ENCODE measurements at places on chromosomes 3 and 15. TPM values are rescaled to one million over a fixed set of nuclear protein-coding genes. Genes with fewer than 3 reads are reported as not detected.
A peak's percentile ranks its signal among the peaks of the same experiment; 100 is the strongest.

DNA sequence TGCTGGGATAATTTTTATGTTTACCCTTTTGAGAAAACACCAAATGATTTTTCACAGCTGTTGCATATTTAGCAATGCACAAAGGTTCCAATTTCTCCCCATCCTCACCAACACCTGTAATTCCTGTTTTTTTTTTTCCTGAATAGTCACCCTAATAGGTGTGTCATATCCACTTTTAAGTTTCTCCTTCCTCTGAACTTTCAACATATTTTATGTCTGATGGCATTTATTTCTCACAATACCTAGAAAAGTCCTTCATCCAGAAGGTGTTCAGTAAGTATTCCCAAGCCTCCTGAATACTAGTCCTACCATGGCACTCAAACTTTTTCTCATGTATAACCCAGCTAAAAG lies 1.5 kb downstream of the RPL24 start:
- no peak for DNase-seq

- DNase-seq = no peak
Measured at GRCh38 chr15:48481802-48482201, 150.6 kb downstream of the DUT start.

DNA sequence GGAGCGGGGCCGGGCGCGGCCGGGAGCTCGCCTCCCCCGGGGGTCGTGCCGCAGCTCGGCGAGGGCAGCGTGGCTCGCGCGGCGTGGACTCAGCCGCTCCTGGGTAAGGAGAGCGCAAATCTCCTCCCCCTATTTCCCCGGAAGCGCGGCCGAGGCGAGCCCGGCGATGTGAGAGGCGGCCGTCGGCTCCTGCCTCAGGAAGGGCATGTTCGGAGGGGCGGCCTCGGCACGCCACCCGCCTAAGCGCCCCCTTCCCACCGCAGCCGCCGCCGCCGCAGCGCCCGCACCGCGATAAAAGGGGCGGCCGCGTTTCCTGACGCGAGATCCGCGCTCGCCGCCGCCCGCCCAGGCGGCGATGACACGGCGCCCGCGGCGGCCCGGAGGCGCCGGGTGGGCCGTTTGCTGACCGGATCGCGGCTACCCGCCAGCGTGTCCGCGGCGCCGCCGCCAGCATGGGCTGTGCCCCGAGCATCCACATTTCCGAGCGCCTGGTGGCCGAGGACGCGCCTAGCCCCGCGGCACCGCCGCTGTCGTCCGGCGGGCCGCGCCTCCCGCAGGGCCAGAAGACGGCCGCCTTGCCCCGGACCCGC lies at the start of gene PDE8A:
PDE8A (plus strand) TSS at position 146 of the 590 bp plus-strand sequence; CDS start at position 453, 307 bp downstream.
- peak; percentile 38 for DNase-seq

- DNase-seq = no peak
Measured at GRCh38 chr3:170448584-170448983, 29.9 kb downstream of the CLDN11 start.

Gene BMF
- 41.3 TPM for polyA plus RNA-seq

All from renal pelvis (tissue), 12 donors.